ENCODE measurements at places on chromosomes 5 and 9.

DNA sequence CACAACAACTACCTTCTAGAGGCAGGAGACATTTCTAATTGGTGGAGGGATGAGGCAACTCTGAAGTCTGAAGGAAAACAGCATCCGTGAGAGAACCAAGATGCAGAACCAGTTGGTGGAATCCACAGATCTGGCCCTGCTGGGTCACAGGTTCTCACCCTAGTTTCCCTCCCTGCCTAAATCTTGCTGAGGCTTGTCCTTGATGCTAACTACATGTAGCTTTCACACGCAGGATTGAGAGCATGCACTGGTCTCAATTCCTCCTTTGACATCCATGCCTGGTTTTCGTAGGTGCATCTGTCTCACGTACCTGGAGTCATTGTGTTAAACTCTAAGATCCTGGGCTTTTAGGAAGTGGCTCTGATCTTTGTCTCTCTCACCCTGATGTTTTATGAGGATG, 9.7 kb upstream of the F2RL1 start:
- no peak for DNase-seq

- no peak for DNase-seq
Measured at GRCh38 chr5:40367255-40367654, 312.5 kb upstream of the PTGER4 start.

DNA sequence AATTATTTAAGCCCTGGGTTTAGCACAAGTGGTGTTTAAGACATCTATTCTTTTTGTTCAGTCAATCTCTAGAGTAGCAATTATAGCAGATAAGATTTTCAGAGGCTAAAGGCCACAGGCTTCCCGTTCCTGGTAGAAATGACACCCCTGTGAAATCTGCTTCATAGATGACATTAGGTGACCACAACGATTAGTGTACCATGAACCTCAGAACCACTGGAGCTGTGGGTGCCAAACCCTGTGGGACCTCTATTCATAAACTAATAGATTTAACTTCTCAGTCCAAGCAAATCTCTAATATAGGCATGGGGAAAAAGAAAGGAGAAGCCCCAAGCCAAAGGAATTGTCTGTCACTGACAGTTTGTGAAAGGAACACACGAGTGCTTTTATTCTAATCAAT, 207.4 kb downstream of the ARRDC3 start:
- DNase-seq, result no peak

DNA sequence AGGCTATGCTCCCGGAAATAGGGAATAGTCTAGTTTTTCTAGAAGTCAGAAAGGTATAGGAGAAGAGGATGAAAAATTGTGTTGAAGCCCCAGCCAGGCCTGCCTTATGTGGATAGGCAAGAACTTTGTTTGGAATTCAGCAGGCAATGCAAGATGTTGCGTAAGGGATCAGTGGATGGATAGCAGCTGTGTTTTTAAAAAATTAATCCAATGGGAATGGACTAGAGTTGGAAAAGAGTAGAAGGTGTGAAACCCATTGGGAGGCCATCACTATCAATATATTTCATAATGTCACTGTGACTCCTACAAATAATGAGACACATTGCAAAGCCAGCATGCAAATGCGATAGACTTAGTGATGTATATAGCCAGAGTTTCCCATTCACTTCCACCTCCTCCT, 281.9 kb downstream of the MARCHF11 start:
- peak; percentile 27 for DNase-seq

DNA sequence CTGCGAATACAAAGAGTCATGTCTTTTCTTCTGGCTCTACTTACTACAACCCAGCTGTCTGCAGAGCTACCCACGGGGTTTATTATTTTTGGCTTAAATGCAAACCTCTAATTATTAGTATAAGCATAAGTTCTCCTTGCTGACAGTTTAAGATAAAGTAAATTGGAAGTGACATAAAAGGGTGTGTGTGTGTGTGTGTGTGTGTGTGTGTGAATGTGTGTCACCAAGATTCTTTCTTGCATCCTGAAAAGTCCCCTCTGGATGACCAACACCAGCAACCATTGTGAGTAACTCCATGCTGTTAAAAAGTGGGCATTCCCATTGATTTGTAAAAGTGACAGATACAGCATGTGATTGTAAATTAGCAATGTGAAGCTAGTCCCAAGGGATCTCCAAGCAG, 803.8 kb upstream of the ZNF608 start:
- peak; percentile 51 for DNase-seq

GRCh38 chr9:127011772-127012171, 97.2 kb downstream of the RALGPS1 start:
- DNase-seq, result no peak

DNA sequence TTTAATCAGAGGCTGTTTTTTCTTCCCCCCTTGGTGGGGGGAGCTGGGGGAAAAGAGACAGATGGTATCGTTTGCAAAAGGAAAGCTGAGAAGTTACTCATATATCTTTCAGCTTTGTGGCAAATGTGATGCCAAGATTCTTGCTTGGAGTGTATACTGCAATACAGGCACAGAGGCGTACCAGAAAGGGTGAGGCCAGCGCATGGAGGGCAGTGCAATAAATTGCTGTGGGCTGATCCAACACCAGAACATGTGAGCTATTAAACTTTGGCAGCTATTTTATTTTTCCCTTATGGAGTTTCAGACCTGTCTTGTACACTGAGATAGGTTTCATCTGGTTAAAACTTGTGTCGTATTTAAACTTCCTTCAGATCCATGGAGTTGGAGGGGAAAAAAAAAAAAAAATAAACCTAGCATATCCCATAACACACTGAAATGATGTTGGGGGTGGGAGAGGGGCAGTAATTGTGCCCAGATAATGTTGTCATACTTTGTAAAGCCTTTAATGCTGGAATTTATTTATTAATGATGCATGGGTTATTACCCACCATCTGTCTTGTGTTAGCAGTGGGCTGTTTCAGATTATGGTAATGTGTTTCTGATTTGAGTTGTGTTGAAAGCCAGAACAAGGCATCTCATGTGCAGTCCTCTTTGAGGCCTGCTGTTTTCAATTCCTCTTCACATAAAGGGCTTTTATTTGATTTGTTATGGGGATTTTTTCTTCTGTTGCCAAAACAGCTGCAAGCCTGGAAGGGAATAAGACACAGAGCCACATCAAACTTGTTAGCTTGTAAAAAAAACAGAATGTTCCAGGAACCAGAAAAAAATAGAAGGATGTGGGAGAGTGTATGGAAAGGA, 891.3 kb downstream of the TLE1 start:
- peak; percentile 13 for DNase-seq

GRCh38 chr5:67799732-67800234, 415.8 kb upstream of the PIK3R1 start:
- peak; percentile 42 for DNase-seq

DNA sequence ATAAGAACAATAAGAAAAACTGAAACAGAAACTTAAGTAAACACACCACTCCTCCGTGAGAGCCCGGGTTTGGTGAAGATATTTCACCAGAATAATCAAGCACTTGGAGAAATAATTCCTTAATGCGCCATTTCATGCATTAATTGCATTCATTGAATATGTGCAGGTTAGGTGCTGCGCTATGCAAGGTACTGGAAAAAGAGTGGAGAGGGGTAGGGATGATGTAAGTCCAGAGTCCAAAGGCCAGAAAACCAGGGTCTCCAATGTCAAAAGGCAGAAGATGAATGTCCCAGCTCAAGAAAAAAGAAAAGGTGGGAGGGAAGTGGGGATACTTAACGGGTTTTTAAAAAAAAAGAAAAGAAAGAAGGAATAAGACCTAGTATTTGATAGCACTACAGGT, 669 bp upstream of the ZFP37 start:
- DNase-seq, result no peak

- DNase-seq, result no peak
Measured at GRCh38 chr9:90909225-90909624, 107.6 kb downstream of the SYK start.

DNA sequence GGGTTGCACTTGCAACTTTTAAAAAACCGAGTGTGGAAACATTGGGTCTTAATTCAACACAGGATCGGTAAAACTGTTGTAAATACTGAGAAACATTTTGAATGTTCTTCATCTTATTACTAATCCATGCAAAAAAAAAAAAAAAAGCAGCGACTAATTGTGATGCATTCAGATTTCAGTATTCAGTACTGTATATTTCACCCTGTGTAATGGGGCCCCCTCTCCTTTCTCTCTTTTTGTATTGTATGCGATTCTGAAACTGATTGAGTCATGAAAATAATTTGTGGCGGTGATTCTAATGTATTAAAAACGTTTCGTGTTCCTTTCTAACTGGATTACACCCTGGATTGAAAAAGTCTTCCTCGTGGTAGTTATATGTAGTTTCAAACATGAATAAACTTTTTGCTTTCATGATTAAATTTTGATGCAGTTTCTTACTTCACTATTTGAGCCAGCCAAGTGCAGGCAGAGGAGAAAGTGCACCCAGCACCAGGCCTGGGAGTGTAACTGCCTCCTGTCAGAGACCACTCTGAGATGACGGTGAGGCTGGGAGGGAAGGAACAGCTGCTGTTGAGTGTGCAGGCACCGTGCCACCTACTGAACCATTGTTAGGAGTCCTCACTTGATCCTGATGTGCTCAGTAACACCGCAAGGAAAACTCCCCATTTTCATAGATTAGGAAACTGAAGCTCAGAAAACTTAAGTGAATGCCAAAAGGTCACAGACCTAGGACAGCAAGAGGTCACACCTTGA, 220.0 kb downstream of the PBX3 start:
- DNase-seq, result no peak

- no peak for DNase-seq
Measured at GRCh38 chr9:114921171-114921570, 9.2 kb downstream of the TNFSF8 start.

DNA sequence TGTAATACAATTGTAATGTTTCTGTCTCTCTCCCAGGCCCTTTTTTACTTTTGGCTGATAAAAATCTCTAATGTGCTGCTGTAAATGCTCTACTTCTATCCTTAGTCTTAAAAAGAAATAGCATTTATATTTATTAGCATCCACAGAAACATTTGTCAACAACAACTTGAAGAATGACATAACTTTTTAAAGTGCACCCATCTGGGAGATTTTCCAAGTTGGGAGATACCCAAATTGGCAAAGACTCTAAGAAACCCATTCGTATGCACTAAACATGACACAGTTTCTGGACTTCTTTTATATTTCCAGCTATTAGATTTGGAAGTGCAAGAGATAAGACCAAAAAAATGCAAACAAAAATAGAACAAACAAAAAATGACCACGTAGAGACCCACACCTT, 2287.4 kb upstream of the WWC1 start:
- no peak for DNase-seq

DNA sequence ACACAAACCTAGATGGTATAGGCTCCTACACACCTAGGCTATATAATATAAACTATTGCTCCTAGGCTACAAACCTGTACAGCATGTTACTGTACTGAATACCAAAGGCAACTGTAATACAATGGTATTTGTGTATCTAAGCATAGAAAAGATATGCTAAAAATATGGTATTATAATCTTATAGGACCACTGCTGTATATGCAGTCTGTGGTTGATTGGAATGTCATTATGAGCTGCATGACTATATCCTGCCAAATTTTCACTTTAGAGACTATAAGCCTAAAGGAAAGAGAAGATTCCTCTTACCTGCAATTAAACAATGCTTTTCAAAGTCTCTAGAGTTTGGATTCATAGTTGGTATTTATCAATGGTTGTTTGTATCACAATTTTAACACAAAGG, 24.7 kb upstream of the ACOT12 start:
- DNase-seq, result no peak

DNA sequence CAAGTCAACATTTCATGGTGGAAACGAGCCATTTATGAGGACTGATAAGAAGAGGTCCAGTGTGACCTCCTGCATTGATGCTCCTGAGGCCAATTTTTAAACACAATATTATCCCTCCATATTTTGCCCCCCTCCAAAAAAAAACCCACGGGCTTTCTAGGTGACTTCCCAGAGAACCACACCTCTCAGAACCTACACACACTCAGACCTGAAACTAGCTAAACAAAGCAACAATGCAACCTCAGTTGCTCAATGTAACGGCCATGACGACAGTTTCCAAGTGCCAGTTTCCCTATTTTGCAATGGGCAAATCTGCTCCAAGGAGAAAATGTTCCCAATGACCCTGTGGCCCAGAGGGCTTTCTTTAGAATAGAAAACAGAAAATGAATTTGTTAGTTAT, 3.5 kb downstream of the NRG2 start:
- DNase-seq, result peak; percentile 24

DNA sequence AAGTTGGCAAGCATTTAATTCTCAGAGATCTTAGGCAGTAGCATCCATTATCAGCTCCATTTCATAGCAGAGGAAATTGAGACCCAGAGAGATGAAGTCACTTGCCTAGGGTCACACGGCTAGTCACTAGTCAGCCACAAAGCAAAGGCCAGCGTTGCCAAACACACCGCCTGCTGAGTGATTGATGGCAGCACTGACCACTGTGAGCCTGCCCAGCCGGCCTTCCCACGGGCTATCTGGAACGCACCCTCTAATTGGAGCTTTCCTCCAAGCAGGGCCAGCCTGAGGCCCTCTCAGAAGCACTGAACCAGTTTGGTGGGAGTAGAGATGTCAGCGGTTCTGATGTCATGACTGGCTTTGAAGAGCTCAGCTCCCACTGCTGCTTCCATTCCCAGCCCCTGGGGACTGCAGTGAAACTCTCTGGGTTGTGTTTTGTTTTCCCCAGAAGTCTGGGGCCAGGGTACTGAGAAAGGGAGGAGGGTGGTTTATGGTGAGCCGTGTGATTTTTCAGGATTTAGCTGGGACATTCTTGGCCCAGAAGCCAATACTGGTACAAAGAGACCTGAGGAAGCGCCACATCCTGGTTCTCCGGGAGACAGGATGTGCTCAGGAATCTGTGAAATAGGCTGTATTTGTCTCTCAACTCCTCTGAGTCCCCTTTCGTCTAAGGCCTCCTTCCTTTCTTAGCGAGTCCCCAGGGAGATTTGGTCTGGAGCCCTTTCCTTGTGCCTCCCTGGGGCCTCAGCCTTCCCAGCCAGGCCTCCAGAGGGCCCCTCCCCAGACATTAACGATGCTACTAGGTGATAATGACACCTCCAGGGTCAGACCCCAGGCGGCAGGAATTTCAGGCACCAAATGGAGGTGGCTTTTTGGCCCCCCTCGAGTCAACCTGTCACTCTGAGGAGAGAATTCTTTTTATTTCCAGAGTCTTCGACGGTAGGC, 44.5 kb downstream of the SPRY4 start:
- DNase-seq, result peak; percentile 98

DNA sequence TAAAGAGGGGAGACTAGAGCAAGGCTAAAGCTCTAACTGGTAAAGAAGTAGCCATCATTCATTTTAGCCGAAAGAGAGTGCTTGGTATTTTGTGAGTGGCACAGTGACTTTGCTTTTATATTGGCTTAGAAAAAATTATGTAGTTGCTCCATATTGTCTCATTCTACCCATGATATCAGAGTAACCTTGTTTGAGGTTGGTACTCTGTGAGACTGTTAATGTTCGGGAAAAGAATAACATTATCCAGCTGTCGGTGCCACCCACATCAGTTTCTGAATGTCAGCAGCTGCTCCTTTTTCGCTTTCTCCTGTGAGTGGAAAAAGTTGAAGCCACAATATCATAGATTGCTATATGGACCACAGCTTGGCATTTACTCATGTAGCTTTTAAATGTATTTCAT, 376.4 kb upstream of the KCNN2 start:
- DNase-seq, result no peak

GRCh38 chr9:37729499-37729898, 24.1 kb upstream of the TRMT10B start:
- no peak for DNase-seq

GRCh38 chr9:129497005-129497812, 123.7 kb downstream of the C9orf50 start:
- DNase-seq, result peak; percentile 54

- DNase-seq, result peak; percentile 61
Measured at GRCh38 chr9:22141908-22142307, 132.8 kb upstream of the CDKN2B start.

- no peak for DNase-seq
Measured at GRCh38 chr5:89401659-89402058, 518.7 kb upstream of the MEF2C start.

GRCh38 chr9:114691046-114691955, 9.3 kb upstream of the TEX48 start:
- peak; percentile 88 for DNase-seq
